Activated naive CD8-positive, alpha-beta T cell treated with anti-CD3 and anti-CD28 coated beads, Interleukin-2, amount 50 U/mL, for 24 hours (primary cell): ENCODE measurements at places on chromosomes 1 and 21.

- peak; percentile 69 for DNase-seq
Observed at GRCh38 chr1:160550572-160551034, 27.5 kb upstream of the SLAMF6 start.

- DNase-seq, result no peak
Observed at GRCh38 chr21:25416669-25417068, 190.6 kb downstream of the MRPL39 start.

- DNase-seq, result no peak
Observed at GRCh38 chr1:100441146-100441545, 88.8 kb downstream of the CDC14A start.

DNA sequence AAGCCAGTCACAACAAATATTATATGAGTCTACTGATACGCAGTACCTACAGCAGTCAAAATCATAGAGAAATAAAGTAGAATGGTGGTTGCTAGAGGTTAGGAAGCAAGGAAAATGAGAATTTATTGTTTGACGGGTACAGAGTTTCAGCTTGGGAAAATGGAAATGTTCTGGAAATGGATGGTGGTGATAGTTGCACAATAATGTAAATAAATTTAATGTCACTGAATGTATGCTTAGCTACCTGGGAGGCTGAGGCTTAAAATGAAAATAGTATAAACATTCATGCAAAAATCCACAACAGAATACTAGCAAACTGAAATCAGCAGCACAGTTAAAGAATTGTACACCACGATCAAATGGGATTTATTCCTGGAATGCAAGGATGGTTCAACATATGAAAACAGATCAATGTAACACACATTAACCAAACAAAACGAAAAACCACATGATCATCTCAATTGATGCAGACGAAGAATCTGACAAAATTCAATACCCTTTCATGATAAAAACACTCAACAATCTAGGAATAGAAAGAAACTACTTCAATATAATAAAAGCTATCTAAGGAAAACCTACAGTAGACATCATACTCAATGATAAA is 10.7 kb downstream of the TUT4 start:
- DNase-seq, result no peak

DNA sequence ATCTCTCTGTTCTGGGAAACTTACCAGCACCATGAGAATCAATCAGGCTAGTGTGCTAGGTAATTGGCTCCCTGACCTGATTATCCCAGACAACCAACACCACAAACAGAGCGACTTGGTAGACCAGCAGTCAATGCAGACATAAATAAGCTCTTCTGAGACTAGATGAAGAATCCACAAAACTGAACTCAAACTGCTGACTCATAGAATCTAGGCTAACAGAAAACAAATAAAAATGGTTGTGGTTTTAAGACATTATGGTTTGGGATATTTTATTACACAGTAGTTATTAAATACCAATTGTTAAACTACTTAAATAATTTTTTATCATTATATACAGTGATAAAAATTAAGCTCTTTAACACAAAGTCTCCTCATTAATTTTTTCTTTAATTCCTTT is 535.7 kb downstream of the COL11A1 start:
- no peak for DNase-seq

GRCh38 chr1:232046451-232047306 is 420.1 kb downstream of the DISC1 start:
- DNase-seq, result no peak

DNA sequence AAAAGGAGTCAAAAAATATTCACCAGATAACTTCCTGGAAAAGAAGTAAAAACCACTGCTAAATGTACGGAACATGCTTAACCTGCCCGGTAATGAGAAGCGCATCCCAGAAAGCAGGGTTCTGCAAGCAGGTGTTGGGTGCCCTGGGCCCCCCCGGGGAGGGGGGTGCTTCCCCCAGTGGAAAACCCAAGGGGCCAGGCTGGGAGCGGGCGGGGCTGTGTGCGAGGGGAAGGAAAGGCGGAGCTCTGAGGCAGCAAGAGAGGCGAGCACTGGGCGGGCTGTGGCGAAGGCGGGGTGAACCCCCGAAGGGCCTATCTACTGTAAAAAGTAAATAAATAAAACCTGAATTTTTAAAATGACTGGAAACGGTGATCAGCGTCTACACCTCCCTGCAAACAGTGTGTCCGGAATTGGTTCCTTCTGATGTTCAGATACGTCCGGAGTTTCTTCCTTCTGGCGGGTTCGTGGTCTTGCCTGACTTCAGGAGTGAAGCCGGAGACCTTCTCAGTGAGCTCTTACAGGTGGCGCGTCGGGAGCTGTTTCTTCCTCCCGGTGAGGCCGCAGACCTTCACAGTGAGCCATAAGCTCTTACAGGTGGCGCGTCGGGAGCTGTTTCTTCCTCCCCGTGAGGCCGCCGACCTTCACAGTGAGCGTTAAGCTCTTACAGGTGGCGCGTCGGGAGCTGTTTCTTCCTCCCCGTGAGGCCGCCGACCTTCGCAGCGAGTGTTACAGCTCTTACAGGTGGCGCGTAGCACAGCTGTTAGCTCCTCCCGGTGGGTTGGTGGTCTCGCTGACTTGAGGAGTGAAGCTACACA is 13.4 kb downstream of the FTCD start:
- DNase-seq, result no peak

- no peak for DNase-seq
Observed at GRCh38 chr1:173529106-173529505, 52.0 kb downstream of the PRDX6 start.

- DNase-seq, result no peak
Observed at GRCh38 chr1:112762541-112763500, 47.7 kb upstream of the PPM1J start.

GRCh38 chr1:245958016-245958415 is 549.1 kb downstream of the SMYD3 start:
- no peak for DNase-seq

- DNase-seq, result no peak
Observed at GRCh38 chr21:46376231-46376628, 52.3 kb downstream of the PCNT start.

GRCh38 chr1:227913764-227914721 is 33.7 kb downstream of the WNT9A start:
- no peak for DNase-seq

- no peak for DNase-seq
Observed at GRCh38 chr21:35510957-35511695, 462.0 kb upstream of the RUNX1 start.
